ENCODE measurements at places on chromosomes 6 and 20. TPM values are rescaled to one million over a fixed set of nuclear protein-coding genes. Genes with fewer than 3 reads are reported as not detected.

SPINT4 gene
- total RNA-seq = not detected

PCNA gene
- total RNA-seq = 428 TPM

PSORS1C2 gene
- total RNA-seq = not detected

FRS3 gene
- 2.5 TPM for total RNA-seq

RIMS4 gene
- total RNA-seq = 1.9 TPM

VGLL2 gene
- not detected for total RNA-seq

MCCD1 gene
- total RNA-seq = not detected

TRERF1 gene
- 10.0 TPM for total RNA-seq

NOX3 gene
- not detected for total RNA-seq

LGSN gene
- 4.8 TPM for total RNA-seq

DSP gene
- 56.3 TPM for total RNA-seq

SIRPB2 gene
- not detected for total RNA-seq

CCN6 gene
- not detected for total RNA-seq

CPNE1 gene
- total RNA-seq = 209 TPM

NNAT gene
- total RNA-seq = not detected

EMILIN3 gene
- total RNA-seq = 0.54 TPM

HLA-DPA1 gene
- total RNA-seq = 0.10 TPM

EYA2 gene
- 3.0 TPM for total RNA-seq

SLC16A10 gene
- total RNA-seq = 0.28 TPM

SPATS1 gene
- total RNA-seq = not detected

RBM24 gene
- 13.1 TPM for total RNA-seq

GNAS-AS1 gene
- not detected for total RNA-seq
